Activated naive CD4-positive, alpha-beta T cell treated with anti-CD3 and anti-CD28 coated beads for 36 hours (primary cell): ENCODE measurements at places on chromosomes 3 and 15. TPM values are rescaled to one million over a fixed set of nuclear protein-coding genes. Genes with fewer than 3 reads are reported as not detected.

GRCh38 chr15:45187578-45187893 is 230 bp downstream of the SHF start:
- no peak for DNase-seq

- DNase-seq, result no peak
Observed at GRCh38 chr3:128502712-128503111, 9.7 kb upstream of the GATA2 start.

The CTXN2 gene
- not detected for total RNA-seq

GRCh38 chr3:116188231-116188785 is 257.0 kb downstream of the LSAMP start:
- no peak for DNase-seq

The CDHR4 gene
- total RNA-seq, result not detected

DNA sequence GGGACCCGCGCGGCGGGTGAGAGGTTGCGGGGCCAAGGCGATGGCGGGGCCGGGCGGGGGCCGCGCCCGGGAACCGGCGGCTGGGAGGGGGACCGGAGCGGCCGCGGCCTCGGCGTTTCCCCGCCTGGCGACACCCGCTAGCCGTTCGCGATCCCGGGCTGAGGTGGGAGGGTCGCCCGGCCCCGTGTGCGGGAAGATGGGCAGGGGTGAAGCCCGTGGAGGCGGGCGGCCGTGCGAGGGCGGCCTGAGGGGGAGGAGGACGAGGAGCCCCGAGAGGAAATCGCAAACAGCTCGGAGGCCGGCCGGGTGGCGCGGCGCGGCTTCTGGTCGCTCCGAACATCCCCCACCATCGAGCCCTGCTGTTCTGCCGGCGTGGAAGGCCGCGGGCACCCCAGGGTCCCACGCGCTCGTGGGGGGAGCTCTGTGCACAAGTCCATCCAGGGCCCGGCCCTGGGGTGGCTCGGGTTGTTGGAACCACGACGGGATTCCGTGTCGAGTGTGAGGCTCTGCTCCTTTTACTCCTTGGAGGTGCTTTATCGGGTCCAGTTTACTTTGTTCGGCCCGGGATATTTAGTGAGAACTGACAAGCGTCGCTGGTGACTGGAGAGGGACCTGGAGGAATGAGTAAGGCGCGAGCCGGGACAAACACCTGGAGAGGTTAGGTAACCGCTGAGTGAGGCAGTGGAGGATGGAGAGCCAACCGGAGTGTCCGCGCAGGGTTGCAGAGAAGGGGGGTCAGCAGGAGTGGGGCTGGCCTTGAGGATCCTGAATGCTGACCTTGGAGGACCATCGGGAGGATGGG is 728 bp downstream of the CRTC3 start:
- DNase-seq, result peak; percentile 55

- DNase-seq, result no peak
Observed at GRCh38 chr3:188884299-188885043, 287.3 kb upstream of the TPRG1 start.

DNA sequence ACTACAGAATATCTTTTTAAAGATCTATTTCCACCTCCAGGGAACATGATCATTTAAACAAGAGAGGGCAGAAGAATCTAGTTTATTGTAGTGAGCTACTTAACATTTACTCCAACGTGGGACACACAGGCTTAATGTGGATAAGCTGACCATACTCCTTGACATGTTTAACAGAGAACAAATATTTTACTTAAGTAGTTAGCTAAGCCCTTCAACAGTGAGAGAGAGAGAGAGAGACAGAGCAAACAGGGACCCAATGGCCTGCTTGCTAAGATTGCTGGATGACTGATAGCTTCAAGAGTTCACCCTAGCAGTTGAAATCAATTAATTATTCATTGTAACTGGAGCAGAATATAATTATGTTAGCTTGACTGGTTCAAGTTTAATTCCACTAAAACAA is 158.6 kb downstream of the ADAM10 start:
- no peak for DNase-seq

- no peak for DNase-seq
Observed at GRCh38 chr3:107426223-107426622, 49.0 kb downstream of the CCDC54 start.

DNA sequence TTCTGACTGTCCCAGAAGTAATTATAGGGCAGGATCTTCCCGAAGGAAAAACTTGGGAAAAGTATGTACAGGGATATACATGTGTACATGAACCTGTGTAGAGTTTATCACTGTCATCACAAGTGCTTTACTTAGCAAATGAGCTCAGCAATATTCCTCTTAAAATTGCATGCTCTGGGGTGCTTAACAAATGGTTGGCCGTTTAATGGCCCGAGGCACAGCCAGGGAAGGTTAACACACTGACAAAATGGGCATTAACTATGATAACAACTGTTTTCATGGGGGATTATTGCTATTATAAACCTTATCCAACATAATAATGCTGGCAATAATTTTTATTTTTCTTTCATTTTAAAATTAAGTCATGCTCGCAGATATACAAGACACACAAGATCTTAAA is 459.3 kb downstream of the TUSC7 start:
- no peak for DNase-seq

GRCh38 chr15:66608159-66608558 is 42.4 kb upstream of the LCTL start:
- no peak for DNase-seq

- no peak for DNase-seq
Observed at GRCh38 chr15:61112231-61112630, 116.9 kb downstream of the RORA start.

DNA sequence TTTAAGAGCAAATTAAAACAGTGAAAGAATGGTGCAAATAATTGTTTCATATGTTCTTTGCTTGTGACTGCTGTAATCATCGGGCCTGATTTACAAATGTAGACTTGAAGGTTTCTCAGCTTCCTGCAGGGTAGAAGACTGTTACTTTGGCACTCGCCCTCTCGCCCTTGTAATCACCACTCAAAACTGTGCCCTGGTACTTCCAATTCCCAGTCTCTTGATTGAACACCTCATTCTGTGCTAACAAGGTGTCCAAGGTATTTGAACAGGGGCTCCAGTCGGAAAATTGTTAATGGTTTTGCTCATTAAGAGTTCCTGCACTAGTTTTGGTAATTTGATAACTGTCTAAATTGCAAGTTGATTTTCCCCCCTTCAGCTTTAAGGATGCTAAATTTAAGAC is 209.5 kb downstream of the ZIC1 start:
- no peak for DNase-seq

The ADAMTS9 gene
- total RNA-seq, result not detected

- no peak for DNase-seq
Observed at GRCh38 chr3:154778057-154778456, 302.1 kb upstream of the MME start.

DNA sequence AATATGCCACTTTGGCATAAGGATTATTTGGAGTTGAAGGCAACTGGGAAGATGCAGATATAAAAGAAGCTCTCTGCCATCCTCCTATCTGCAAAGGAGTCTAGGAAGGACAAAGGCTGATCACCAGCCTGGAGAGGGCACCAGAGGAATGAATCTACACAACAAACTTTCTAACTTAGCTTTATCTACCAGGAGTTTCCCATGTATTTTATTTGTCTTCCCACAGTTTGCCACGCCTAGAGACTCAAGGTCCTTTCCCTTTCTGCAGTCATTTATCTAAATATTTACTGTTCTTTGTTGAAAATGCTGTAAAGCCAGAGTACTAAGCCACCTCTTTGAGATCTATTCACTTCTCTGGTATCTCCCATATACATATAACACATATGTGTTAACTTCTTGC is 32.2 kb downstream of the GPR176 start:
- peak; percentile 30 for DNase-seq

DNA sequence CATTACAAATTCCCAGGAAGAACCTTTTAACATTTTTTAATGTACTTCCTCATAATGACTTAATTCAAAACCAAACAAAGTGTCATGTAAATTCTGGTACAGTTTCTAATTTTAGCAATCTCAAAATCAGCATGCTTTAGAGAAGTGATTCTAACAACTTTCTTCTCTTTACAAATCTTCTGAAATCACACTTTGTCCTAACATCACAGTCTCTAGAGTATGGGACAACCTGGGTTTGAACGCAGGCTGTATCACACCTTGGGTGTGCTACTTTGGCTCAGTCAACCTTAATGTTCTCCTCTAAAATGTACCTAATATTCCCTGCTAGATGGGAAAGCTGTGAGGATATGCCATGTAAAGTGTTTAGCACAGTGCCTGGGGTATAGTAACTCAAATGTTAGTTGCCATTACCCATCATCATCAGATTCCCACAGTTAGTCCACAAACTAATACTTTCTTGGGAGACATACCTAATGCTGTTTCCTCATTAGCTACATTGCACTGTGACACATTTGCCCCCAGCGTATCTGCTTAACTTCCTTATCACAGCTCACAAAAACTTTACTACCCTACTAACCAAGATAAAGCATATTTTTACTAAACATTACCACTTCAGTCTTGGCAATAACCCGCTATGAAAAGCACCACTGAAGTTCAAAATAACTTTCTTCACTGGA is 3.1 kb downstream of the TSPAN3 start:
- DNase-seq, result no peak

GRCh38 chr3:50089609-50089945 is 858 bp downstream of the RBM5 start:
- no peak for DNase-seq

DNA sequence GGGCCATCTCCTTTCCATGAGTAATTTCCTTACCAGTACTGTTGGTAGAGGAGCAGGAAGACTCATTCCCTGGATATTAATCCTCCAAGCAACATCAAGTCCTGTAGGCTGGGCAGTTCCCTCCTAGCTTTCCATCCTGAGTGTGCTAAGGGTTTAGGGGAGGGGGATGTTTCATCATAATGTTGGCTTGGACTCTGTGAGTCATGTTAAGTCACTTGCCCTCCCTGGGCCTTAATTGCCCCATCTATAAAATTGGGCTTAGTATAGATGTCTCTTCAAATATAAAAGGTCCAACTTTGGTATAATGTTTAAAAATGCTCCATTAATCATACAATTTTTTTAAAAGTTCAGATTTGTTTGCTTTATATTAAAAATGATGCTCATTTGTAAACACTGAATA is 52.7 kb downstream of the TLE3 start:
- DNase-seq, result no peak

The GTF2A2 gene
- 146 TPM for total RNA-seq

- peak; percentile 84 for DNase-seq
Observed at GRCh38 chr3:46866720-46867549, 3.7 kb upstream of the MYL3 start.

GRCh38 chr3:32308378-32308777 is 69.9 kb downstream of the CMTM8 start:
- DNase-seq, result no peak

The GOLGA8B gene
- 67.2 TPM for total RNA-seq

The CNTN3 gene
- not detected for total RNA-seq

- peak; percentile 23 for DNase-seq
Observed at GRCh38 chr3:140363801-140364200, 314.1 kb upstream of the TRIM42 start.

DNA sequence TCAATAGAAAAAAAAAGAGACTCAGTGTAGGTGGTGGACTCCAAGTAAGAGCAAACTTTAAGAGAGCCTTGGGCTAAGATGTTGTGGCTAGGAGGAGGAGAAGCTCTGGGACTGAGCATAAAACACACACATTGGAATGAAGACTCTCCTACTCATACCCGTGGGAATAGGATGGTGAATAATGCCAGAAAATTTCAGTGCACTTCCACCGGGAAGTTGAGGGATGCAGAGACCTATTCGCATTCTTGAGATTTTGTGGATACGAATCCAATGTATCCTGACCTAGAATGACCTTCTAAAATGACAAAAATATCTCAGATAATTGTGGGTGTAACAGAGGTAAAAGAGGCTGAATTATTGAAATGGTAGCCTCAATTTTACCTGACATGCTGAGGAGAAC is 388.7 kb upstream of the SGO1 start:
- no peak for DNase-seq

DNA sequence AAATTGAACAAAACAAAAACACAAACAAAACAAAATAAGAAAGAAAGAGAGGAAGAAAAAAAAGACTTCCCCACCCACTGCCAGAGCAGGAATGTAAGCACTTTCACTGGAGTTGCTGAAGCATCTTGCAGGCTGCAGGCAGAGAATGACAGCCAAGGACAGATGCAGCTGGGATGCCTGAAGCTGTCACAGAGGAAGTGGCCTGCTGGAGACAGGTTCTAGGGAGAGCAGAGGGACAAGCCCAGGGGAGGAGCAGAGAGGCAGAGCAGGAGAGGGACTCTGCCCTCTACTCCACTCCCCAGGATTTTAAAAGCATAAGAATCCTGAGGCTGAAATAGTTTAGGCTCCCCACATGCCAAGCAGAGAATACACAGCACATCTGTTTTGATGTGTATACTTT is 326.2 kb downstream of the TUSC7 start:
- no peak for DNase-seq

The NPRL2 gene
- total RNA-seq, result 31.3 TPM

DNA sequence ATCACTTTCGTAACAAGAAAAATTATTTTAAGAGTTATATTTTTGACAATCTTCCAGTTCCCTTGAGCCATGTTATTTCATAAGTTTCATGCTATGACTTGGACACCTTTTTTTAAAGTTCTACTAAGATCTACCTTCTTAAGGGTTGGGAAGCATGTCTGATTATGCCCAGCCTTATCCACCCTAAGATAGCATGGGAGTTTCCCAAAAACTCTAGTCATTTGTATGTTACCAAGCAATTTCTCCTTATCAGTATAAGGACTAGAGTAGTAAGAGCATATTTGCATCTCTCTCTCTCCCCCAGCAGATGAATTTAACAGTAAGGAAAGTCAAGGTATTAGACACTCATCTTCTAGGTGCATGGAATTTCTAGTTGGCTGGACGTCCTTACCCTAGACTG is 85.1 kb upstream of the NTRK3 start:
- DNase-seq, result no peak

- no peak for DNase-seq
Observed at GRCh38 chr15:60779718-60780503, 301.0 kb upstream of the ICE2 start.

GRCh38 chr15:25832158-25832557 is 31.0 kb downstream of the ATP10A start:
- peak; percentile 65 for DNase-seq

The ADAMTS17 gene
- 0.81 TPM for total RNA-seq

DNA sequence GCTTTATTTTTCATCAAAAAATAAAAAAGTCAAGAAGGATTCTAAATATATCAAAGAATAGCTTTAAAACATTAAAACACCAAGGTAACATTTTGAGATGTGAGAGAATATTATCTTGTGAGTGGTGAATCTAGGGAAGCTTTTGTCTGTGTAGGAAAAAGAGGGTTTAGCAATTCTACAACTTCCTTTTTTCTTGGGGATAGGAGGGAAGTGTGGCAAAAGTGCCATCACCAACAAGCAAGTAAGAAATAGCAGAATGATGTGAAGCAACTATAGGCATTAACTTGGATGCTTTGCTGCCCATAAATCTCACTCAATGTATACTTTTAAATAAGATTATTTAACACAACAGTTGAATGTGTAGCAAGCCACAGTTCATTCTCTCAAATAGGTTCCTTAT is 57.8 kb upstream of the SUCLG2 start:
- no peak for DNase-seq

GRCh38 chr3:135918600-135918999 is 46.9 kb upstream of the PPP2R3A start:
- no peak for DNase-seq

The RTP1 gene
- not detected for total RNA-seq
